ENCODE measurements at places on chromosomes 6 and 20.

DNA sequence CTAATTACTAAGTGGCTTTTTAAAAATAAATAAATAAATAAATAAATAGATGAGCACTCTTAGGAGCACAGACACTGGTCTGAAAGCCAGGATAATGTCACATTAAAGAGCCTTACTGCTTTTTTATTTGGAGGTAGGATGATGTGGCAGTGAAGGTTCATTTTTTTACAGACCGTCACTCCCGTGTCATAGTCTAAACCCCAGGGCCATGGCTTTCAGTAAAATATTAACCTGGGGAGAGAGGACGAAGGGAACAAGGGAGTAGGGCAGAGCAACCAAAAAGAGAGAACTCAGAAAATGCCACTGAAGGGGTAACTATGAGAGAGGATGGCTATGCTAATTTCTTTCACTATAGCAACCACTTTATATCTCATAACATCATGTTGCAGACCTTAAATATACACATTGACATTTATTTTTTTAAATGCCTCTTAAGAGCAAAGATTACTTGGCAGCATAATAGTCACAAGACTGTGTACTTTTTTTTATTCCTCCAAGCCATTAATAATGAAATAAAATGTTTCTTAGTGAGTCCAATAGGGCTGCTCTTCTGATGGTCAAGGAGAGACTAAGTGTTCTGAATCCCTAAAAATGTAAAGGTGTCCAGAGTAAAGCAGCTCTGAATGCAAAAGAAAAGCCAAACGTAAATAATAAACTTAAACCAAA is 100.9 kb upstream of the SIM1 start:
- no peak for DNase-seq

DNA sequence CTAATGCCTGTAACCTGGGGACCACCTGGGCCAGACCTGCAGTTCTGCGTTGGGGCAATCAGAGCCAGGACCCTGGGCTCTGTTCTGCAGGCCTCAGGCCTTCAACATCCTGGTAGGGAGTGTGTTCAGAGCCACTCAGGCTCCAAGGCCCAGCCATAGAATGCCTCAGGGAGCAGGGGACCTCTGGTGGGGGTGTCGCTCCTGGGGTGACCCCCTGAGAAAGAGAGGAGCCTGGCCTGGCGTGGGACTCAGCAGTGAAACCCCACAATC is 12.5 kb downstream of the UCKL1 start:
- DNase-seq: no peak

DNA sequence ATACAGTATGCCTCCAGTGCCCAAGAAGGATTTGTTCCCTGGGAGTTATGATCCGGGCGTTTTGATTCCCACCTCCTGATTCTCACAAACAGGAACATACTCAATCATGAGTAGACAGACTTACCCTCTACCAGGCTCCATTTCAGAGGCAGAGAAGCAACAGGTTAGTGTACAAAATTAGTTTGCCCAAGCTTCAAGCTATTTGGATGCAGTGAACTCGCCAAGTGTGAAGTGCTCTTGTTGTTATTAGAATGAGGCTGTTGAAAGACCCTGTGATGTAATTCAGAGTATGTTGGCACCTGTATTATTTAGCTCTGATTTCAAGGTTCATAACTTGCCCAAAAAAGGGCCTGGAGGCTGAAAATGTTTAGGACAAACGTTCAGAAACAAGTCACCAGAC is 247.0 kb downstream of the PHACTR1 start:
- no peak for DNase-seq

GRCh38 chr6:149985481-149985937 is 21.8 kb downstream of the ULBP1 start:
- no peak for DNase-seq

DNA sequence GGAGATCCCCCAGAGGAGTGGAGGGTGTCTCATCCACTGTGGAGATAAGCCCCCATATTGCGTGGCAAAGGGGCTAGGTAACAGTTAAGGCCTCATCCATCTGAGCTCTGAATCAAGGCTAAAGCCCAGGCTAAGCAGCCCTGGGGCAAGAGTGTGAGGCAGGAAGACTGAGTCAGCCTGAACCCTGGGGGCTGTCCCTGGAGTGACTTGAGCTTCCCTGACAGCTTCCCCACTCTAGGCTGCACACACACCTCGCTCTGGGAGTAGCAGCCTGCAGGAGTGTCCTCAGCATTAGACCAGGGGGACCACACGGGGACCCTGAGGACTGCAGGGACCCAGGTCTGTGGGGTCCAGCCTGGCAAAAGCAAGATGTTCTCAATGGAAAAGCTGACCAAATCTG is 27.9 kb downstream of the UBD start:
- DNase-seq: no peak

DNA sequence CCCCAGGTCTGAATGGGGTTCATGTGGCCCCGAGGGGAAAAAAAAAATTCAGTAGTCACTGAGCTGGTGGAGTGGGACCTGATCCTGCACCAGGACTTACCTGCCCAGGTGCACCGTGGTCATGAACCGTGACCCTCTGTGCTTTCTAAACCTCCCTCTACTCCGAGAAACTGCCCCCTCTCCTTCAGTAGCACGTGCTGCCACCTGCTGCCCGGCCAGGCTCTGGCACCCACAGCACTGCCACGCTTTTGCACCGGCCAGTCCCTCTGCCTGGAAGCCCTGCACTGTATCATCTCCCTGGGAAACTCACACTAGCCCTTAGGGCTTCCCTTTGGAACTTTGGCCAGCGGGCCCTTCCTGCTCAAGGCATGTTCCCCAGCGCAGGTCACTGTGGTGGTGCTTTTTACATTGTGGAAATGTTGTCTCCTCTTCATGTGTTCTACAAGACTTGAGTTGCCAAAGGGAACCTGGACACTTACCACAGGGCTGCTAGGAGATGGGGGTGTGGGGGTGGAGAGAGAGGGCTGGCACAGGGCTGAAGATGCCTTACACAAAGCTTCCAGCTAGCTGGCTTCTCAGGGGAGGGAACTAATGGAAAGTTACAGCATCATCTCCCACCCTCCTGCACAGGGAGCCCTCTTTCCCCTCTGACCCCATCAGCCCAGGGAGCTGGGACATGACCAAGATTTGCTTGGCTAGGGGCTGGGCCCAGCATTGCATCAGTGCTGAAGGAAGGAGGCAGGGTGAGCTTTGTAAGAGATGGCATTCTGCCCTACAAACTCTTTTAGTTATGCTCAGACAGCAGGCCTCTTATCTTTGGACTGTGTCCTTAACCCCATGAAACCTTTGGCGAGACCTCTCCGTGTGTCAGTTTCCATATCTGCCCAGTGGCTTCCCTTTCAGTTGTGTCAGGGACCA is 2.5 kb upstream of the PTPRT start:
- DNase-seq: no peak

DNA sequence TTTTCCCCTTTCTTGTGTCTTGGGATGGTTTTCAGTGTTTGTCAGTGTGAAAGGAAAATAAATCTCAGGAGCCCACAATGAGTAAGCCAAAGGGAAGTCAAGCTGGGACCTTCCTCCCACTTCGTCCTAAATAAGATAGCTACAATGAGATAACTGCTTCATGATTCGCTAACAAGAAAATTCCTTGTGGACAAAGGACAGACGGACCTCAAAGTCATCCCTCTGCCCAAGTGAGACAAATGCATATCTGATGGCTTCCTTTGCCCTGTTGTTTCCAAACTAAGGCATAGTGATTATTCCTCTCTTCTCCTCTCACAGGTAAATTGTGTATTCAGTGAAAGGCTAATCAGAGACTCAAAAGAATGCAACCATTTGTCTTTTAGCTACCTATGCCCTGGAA is 26.1 kb upstream of the ADTRP start:
- no peak for DNase-seq

DNA sequence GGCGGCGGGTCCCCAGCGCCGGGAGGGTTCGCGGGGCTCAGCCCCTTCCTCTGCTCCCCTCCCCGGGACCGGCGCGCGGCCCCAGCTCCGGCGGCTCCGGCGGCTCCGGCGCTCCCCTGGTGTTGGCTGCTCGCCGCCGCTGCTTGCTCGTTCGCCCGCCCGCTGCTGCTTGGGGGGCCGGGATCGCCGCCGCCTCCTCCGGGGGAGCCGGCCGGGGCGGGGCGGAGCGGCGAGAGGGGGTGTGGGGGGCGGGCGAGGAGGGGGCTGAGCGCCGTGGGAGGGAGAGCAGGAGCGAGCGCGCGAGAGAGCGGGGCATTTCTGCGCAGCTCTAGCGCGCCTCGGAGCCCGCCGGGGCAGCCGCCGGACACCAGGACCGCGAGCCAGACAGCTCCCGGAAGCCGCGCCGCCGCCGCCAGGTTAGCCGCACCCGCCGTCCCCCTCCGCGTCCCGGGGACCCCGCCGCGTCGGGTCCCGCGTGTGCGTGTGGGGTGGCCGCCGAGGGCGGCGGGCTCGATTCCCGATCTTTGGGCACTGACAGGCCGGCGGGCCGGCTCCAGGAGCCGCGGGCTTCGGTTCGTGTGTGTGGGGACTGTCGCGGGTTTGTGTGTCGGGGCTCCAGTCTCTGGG is 62.0 kb upstream of the EPB41L1 start:
- DNase-seq: no peak

GRCh38 chr6:119182875-119183274 is 104.4 kb upstream of the FAM184A start:
- DNase-seq: no peak

GRCh38 chr6:56055081-56055704 is 179.8 kb upstream of the BMP5 start:
- DNase-seq: no peak

DNA sequence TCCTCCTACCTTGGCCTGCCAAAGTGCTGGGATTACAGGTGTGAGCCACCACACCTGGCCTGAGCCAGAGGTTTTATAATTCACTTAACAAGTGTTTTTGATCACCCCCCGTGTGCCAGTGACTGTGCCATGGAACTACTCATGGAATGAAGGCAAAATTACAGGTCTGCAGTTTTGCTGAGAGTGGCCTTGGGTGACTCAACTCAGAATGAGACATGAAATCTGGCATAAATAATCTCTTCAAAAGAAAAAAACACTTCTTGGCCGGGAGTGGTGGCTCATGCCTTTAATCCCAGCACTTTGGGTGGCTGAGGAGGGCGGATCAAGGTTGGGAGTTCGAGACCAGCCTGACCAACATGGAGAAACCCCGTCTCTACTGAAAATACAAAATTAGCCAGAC is 166.9 kb upstream of the SALL4 start:
- DNase-seq: no peak

GRCh38 chr20:35828434-35828833 is 56.6 kb downstream of the PHF20 start:
- no peak for DNase-seq

DNA sequence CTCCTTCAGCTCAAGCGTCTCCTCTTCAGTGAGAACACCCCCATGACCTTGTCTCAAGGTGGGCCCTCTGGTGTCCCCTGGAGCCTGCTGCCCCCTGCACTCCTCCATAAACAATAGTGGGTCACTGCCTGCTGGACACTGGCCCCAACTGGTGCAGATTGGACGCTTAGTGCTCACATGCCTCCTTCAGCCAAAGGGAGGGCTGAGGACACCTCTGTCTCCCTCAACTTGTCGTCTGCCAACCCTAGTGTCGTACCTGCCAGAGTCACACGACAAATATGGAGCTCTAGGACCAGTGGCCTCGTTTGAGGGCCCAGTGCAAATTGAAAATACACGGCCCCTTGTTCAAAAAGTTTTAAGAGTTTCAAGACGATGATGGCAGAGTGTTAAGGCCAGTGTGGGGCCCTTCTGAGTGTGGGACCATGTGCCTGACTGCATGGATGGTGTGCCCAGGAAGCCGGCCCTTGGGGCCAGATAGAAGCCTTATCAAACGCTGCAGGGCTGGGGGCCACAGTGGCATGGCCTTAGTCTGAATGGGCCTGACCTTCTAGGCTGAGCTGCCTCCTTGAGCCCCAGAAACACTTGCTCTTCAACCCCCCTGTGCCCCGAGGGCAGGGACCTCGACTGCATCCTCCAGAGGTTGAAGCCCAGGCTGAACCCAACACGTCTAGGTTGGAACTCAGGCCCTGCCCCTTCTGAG is 20.1 kb downstream of the APCDD1L start:
- no peak for DNase-seq

GRCh38 chr20:30488941-30489613 is 768.4 kb upstream of the DEFB115 start:
- DNase-seq: no peak

GRCh38 chr6:37435373-37435772 is 2.4 kb downstream of the CMTR1 start:
- no peak for DNase-seq

DNA sequence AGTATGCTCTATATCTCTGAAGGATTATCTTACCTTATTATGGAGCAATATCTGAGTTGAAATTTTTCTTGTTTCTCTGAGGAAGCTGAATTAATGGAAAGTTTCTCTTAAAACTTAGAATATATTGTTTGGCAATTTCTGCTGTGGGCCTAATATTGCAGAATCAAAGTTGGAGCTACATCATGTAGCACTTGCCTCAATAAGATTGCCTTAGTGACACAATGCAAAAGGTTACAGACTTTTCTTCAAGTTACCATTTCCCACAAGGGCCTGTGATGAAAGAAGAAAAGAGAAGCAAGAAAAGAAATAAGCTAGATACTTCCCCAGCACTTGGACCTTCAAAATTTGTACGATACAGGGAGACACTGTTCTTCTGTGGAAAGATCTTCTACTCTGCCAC is 151.2 kb downstream of the SOBP start:
- DNase-seq: no peak

DNA sequence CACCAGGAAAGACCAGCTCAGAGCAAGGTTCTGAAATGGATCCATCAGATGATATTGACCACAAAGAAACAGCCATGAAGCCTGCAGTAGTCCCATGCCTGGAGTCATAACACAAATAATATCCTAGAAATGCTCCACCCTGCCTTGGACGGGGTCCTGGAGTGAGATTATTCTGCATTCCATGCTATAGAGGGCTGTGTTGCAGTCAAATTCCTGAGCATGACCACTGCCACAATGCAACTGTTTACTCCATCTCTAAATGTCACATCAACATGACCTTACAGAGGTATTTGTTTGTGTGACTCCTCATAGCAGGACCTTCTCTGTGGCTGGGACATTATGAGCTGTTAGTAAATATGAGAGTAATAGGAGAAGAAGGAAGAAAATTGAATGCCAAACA is 257.5 kb upstream of the TCF21 start:
- no peak for DNase-seq

DNA sequence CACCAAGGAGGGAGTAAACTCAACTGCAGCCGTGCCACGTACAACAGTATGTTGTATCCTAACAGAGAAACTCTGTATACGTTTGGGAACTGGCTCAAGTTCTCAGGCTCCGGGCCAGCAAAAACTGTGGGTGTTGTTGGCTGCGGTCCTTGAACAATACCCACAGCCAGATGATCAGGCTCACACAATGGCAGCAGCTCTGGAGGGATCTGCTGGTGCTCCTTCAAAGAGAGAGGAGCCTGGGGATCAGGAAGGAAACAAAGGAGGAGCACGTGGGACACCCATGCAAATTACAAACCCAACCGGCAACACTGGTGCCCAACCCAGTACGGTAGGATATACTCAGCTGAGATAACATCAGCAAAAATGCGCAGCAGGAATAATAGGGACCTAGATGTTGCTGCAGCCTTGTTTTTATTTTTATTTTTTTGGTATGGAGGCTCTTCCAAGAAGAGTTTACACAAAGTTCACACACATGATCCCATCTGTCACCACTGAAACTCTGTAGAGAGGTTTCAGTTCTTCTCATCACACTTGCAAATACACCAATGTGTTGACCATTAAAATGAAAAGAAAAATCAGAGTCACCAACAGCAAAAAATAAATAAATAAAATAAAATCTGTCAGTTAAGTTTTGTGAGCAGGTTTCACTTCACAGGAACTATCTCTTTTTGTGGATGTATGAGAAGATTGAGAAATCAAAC is 41.2 kb upstream of the PDE10A start:
- no peak for DNase-seq

Measured in T-helper 9 cell (primary cell).